Transverse colon (tissue), 4 donors: ENCODE measurements at places on chromosomes 1 and 21. TPM values are rescaled to one million over a fixed set of nuclear protein-coding genes. Genes with fewer than 3 reads are reported as not detected.

DNA sequence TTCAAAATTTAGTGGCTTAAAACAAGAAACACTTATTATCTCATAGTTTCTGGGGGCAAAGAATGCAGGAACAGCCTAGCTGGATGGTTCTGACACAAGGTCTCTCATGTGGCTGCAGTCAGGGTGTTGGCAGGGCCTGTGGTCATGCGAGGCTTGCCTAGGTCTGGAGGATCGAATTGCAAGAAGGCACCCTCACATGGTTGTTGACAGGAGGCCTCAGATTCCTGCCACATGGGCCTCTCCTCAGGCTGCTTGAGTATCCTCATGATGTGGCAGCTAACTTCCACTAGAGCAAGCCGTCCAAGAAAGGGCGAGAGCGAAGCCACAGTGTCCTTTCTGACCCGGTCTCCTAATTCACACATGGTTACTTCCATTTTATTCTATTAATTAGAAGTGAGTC lies 6.2 kb upstream of the NRIP1 start:
- no peak for DNase-seq

- no peak for DNase-seq
Measured at GRCh38 chr21:34649400-34649799, 19.4 kb upstream of the CLIC6 start.

GRCh38 chr1:38115682-38116202 lies 69.1 kb upstream of the POU3F1 start:
- no peak for DNase-seq

DNA sequence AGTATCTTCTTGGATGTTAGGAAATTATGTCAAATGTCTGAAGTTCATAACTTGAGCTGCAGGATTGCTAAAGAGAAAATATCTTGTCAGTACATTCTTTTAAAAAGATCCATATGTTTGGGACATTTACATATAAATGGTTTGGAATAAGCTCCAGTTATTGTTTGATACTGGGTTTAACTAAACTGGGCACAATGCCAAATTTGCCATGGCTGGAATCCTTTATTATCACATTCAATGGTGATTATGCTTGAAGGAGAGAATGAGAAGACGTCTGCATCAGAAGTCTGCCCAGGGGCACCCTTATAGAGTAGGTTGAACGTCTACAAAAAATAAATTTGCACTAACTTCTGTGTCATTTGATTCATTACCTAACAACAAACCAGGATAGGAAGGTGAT lies 652.5 kb downstream of the AMY1C start:
- DNase-seq = no peak

- no peak for DNase-seq
Measured at GRCh38 chr1:25531082-25531461, 12.3 kb upstream of the LDLRAP1 start.

DNA sequence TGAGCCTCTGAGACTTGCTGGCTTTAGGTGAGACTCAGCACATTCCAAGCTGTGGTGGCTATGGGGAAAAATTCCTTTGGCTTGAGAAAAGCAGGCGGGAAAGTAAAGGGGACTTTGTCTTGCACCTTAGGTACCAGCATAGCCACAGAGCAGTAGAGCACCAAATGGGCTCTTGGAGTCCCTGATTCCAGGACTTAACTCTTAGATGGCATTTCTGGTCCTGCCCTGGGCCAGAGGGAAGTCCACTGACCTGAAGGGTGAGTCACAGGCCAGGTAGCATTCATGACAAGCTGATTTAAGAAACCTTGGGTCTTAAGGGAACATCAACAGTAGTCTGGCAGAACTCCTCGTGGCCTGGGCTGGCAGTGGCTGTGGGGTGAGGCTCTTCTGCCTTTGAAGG lies 344.7 kb downstream of the DUSP10 start:
- DNase-seq = no peak

DNA sequence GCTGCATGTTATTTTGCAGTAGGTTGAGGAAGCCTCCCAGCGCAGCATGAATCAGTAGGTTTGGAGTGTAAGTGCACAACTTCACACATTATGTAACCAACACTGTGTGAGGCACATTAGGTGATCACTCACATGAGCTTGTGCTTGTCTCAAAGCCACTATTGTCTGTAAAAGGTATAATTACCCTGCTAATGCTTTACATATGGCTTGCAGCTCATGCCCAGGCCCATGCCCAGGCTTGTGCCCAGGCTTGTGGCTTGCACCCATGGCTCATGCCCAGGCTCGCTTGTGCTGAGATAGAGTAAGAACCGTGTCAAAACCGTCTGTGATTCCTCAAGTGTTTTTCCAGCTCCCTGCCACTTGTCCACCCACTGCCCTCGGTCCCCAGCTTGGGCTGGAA lies 596.3 kb downstream of the LTN1 start:
- no peak for DNase-seq

- DNase-seq = no peak
Measured at GRCh38 chr1:21966247-21967000, 10.4 kb upstream of the CELA3B start.

DNA sequence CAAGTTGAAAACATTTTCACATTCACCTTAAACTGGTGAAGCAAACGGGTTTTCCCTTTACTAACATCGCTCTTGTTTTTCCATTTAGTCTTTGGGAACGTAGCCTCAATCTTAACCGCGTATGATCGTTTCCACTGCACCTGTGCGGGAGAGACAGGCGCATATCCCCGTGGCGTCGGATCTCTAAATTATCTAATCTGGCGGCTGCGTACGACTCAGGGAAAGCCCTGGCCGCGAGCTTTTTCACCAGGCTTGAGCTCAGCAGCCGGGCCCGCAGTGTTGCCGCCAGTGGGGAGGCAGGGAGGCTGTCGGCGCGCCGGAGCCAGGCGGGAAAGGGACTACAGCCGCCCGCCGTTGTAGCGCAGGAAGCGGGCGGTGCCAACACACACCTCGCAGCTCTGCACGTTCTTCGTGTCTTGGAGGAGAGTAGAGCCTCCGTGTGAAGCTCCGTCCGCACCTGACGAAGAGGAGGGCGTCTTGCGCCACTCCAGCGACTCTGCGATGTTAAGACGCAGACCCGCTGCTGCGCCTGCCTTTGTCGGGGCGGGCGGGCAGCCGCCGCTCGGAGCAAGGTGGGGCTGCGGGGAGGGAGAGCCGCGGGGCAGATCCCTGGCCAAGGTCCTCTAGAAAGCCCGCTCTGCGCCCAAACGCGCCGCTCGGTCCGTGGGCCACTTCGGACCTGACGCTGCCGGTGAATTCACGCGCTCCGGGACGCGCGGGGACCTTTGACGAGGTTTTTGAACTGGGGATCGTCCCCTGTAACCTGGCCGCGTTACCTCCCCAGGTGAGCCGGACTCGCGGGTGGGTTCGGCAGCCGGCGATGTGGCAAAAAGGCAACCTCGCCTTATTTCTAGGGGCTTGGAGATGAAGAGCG lies 18.5 kb upstream of the TBX15 start:
- no peak for DNase-seq

DNA sequence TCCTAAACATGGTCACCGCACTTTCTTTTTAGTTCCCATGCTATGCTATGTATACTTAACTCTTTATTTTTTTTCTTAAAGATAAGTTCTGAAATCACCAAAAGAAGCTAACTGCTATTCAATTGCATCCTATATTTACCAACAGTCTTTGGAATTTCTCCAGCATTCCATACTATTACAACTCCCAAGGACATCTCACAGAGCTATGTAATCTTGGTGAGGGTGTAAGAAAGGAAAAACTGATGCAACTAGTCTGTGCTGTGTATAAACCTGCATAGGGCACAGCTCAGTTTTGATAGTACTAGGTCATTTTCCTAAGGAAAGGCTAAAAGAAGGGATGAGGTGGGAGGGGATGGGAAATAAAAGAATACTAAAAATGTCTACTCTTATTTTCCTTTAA lies 78.0 kb downstream of the PTPN14 start:
- DNase-seq = no peak

DNA sequence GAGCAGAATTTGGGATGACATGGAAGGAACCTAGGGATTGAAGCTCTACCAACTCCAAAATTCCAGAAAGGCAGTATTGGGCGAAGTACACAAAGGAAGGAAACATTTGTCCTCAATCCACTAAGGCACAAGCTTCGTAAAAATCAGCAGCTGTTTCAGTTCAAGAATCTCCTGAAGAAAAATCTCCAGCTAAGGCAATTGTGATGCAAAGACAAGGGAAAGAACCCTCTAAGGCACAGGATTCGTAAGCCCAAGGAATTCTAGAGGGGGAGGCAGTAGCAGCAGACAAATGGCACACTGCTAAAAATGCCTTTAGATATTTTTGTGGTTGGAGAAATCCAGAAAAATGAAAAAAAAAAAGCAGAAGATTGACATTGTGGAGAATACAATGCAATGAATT lies 64.5 kb upstream of the PLPPR5 start:
- DNase-seq = no peak

DPT gene
- 55.6 TPM for total RNA-seq

RAB7B gene
- total RNA-seq = not detected

OLFML2B gene
- total RNA-seq = 5.2 TPM

BTG2 gene
- 98.9 TPM for total RNA-seq

OMA1 gene
- total RNA-seq = 15.5 TPM
